ENCODE measurements at places on chromosomes 7 and 10.

DNA sequence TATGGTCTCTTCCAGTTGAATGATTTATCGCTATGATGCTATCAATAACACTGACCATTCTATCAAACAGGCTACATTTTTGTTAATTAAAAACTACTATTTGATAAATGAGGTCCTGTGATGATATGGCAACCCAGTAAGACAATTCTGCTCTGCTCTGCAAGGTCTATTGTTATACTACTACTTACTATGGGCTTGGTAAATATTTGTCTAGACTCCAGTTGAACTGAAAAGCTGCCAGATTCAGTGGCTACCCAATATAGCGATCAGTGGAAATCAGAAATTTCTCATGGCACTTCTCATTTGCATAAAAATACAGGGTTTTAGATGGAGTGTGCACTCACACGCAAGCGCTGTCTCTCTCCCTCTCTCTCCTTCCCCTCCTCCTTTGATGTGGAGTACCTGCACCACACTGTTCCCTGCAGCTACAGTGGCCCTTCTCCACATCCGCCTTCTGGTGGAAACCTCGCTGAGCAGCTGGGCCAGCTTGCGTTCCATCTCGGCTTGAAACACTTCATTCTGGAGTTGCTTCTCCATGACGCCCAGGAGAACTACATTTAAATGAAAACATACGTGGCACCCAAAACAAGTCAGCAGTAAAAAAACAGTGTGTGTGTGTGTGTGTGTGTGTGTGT is 77.9 kb downstream of the KIAA1549 start:
- DNase-seq = no peak

DNA sequence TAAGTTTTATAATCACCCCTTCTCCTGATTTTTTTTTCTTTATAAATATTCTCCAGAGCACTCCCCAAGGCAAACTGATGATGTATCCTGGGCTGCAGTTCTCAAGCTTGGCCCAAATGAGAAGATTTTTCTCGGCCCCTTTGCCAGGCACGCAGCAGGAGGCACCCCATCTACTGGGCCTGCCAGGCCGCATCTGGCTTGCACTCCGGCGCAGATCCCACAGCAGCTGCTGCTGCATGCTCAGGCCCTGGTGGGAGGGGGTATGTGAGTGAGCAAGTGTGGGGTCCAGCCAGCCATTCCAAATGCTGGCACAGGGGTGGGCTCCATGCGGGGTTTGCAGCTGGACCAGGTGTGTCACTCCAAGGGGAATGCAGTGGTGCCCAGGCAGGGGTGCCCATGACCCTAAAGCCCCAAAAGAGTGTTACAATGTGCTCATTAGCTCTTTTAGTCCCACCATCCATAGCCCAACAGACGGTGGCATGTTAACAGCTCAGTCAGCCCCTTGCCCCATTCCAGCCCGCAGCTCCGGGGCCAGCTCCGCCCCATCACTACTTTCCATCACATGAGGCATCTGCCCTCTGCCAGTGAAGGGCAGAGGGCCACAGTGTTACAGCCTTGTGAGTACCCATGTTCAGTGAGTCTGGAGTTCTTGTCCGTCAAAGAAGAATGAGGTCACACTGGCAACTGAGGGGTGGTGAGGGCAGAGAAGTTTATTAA is 25.9 kb downstream of the OAT start:
- peak; percentile 74 for DNase-seq

DNA sequence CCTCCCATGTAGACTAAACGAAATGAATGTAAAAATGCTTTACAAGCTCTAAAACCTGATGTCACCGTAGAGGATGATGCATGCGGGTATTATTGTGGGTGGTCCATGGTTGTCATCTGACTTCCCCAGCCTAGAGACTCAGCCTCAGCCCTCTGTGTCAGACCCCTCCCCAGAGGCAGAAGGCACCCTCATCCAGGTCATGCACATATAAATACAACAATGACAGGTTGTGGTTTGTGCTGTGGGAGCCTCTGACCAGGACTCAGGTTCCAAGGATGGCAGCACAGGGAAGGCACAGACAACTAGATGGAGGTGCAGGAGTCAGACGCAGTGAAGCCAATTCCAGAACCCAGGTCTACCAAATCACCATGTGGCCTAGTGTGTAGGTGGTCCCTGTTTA is 3.3 kb upstream of the NODAL start:
- no peak for DNase-seq

- no peak for DNase-seq
Measured at GRCh38 chr7:137404660-137405317, 61.3 kb upstream of the PTN start.

GRCh38 chr7:143172354-143172753 is 10.9 kb upstream of the TAS2R39 start:
- DNase-seq = no peak

DNA sequence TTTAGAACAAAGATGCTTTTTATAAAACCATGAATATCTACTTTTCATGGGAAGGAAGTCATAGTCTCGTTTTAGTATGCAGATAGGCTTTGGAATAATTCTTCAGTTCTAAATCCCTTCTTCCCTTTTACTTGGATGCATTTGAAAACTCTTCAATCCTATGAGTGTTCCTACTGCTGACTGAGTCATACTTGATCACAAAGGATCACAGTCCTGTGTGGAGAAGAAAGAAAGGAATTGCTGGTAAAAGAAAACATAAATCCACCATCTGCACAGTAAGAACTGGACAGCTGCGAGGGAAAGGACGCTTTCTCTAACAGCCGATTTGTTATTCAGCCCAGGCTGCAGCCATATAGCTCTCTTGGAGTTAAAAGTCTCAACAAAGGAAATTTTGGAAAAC is 209.9 kb downstream of the SEMA3E start:
- DNase-seq = no peak

DNA sequence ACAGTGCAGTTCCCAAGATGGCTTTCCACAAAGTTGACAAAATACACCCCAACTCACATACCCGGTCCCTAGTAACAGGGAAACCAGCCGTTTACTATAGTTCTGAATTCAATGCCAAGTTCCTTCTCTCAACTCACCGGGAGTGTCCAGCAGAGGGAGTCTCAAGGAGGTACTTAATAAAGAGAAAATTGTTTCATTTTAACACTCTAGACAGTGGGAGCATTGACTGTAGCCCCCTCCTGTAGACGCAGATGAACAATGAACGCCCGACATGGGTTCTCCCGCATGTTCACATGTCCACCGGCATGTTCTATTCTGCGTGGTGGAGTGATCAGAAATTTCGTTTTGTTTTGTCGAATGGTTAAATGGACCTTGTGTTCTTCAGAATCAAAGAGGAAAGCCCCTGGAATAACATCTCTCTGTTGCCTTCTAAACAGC is 1.9 kb downstream of the HIPK2 start:
- DNase-seq = no peak

DNA sequence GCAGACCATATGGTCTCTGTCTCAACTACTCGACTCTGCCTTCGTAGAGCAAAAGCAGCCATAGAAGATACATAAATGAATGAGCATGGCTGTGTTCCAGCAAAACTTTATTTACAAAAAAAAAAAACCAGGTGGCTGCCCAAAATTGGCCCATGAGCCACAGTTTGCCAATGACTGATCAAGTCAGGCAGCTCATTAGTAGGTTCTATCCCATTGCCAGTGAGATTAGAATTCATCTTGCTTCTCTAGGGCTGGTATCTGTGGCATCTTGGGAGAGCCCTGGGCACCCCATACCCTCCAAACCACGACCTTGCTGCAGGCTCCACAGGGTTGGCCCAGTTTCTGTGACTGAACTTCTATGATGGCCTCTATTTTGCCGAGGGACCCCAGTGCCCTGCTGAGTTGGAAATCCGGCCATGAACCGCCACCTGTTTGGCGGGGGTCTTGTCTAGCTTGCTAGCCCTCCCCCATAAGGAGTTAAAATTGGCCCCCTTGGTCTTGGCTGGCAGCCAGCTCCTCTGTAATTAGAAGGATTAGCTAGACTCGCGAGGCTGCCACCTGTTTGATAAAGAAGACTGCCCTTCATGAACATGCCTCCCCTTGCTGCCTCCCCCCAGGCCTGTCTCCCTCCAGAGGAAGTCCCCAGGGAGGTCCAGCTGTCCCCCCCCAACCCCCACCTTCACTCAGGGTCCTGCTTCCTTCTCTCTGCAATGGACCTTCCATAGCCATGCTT is 83.9 kb downstream of the CHN2 start:
- no peak for DNase-seq

- DNase-seq = no peak
Measured at GRCh38 chr10:108556186-108556585, 1367.1 kb downstream of the XPNPEP1 start.

DNA sequence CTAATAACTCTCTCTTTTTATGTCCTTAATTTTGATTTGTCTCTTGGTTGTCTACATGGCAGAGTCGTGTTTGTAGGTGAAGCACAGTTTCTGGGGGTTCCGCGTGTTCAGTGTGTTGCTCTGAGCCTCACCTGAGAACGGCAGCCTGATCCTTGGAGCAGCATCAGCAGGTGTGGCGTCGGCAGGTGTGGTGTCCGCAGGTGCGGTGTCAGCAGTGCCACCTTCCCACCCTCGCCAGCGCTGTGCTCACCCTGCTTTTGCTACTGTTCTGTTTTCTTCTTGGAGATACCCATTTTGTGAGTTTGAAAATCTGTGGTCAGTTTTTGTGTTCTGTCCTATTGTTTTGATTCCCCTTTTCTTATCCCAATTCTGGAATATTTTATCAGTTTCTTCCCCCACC is 406.6 kb downstream of the GLRX3 start:
- no peak for DNase-seq

GRCh38 chr7:27822245-27822644 is 82.3 kb downstream of the TAX1BP1 start:
- DNase-seq = no peak

DNA sequence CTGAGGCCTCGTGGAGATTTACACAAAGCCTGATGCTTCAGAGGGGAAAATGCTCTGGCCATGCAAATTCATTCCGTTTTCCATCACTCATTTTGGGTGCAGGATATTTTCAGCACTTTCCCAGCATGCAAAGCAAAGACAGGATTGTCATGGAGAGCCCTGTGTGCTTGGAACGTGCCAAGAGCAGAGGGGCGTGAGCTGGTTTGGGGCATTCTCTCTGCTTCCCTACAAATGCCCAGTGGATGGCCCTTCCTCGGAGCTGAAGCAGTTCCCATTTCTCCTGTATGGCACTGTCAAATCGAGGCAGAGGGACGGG is 164.1 kb downstream of the PRKAG2 start:
- no peak for DNase-seq

DNA sequence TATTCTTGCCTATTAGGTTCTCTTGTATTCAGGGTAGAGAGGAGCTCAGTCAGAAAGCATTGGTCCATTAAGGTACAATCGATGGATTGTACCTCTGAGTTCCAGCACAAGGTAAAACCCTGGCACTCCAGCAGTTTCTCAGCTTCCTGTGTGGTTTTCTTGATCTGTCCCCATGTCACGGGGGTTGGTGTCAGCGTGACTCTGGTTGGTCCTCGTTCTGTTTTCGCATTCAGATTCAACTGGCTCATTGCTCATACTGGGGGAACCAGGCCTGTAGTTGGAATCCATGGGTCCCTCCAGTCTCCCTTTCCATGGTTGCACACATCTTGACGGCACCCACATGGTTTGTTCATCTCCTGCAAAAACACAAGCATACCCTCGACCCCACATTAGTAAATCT is 32.7 kb upstream of the RASGEF1A start:
- DNase-seq = peak; percentile 43

DNA sequence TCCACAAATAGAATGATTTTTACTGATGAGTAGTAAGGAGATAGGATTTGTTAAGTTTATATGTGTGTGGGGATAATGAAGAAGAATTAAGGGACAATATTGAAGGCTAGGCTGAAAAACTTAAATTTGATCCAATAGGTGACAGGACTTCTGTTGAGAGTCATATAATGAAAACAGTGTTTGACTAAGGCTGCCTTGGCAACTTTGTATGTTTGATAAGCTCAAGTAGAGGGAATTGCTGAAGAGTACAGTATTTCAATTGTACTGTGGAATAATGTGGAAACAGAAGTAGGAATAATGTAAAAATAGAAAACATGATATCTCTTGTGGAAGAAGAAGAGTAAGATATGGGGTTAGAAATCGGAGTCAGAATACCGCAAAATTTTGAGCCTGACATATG is 10.5 kb downstream of the R3HCC1L start:
- no peak for DNase-seq

GRCh38 chr10:124446830-124447750 is 2.7 kb downstream of the NKX1-2 start:
- DNase-seq = no peak

GRCh38 chr7:131945313-131945911 is 389.0 kb upstream of the PODXL start:
- DNase-seq = no peak

- no peak for DNase-seq
Measured at GRCh38 chr10:113047963-113048781, 98.1 kb downstream of the TCF7L2 start.

DNA sequence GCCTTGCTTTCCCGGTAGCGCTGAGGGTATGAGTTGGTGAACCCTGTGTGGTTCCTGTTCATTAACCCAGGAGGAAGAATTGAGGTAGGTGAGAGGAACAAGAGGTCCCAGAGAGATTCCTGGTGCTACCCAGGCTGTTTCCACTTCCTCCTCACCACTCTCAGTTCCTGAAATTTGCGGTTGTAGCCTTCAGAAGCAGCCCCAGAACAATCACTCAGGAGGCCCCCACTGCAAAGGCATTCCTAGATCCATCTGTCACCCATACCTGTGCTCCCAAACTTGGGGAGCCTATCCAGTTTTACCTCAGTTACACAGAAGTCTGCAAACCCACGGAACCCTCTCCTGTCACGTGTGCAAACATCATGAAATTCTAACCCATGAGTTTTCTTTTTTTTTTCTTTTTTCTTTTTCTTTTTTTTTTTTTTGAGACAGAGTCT is 9.0 kb upstream of the PIP4K2A start:
- no peak for DNase-seq

- no peak for DNase-seq
Measured at GRCh38 chr7:106166651-106167342, 54.7 kb upstream of the SYPL1 start.

DNA sequence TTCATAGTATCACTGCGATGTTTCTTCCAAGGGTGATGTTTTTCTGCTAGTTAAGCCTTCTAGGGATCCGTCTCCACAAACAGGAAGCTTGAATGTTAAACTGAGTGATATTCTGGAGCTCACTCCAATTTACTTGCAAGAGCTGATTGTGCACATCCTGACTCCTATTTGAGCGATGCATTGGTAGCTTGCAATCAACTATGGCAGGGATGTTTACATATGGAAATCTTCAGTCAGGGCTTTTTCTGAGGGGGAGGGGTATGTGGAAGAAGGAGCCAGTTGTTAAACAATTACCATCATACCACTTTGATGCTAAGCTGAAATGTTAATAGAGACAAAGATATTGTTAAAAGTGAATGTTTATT is 43.2 kb upstream of the NXPH1 start:
- no peak for DNase-seq
